ENCODE measurements at places on chromosomes 16 and 17.
A peak's percentile ranks its signal among the peaks of the same experiment; 100 is the strongest.

DNA sequence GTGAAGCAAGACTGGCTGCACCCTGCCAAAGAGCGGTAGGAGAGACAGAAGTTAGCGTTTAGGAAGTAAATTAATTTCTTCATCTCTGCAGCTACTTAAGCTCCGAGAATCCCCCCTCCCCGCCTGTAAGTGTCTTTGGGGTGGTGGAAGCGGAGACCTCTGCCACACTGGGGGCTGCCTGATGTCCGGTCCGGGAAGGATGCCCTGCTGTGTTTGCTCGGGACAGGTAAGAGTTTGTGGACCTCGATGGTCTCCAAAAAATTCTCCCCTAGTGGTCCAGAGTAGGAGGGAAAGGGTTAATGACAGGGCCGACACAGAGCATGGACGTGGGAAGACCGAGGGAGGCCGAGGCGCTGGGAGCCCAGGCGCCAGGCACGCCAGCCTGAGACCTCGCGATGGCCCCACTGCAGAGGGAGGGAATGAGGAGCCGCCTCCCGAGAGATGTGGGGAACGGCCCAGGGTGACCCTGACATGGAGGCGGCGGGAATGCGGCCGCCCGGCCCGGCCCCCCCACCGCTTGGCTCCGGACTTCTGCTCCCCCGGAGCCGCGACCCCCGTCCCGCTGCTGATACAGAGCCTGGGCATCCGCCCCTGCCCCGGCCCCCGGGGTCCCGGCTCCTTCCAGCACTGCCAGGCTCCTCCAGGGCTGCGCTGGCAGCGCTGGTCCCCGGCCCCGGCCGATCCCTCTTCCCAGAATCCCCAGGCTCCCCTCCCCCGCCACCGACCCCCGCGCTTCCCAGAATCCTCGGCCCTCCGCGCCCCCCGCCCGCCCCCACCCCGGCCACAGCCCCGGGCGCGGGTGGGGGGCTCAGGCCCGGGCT lies 680 bp downstream of the ZNF629 start:
- no peak for DNase-seq

GRCh38 chr16:10981697-10982216 lies 37.4 kb downstream of the CLEC16A start:
- peak; percentile 57 for DNase-seq

- no peak for DNase-seq
These were observed 370.0 kb downstream of the CDH11 start for GRCh38 chr16:64751906-64752305.

DNA sequence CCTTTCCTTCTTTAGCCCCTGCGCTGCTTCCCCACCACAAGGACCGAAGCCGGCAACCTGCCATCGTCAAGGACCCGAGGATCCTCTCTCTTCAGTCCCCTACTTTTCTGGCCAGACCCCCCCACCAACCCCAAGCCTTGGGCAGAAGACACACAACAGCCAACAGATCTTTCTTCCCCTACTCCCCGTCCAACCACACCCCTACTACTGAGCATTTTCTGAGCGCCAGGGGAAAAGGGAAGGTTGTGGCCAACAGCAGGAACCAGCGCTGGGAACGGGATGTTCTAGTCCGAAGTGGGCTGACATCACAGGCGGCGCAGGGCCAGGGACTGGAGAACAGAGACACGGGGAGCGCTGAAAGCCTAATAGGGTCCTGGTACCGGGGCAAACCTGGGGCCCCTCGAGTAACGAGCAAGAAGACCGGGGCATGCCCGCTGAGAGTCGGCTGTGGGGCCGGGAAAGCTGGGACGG lies 528 bp downstream of the PER1 start:
- no peak for DNase-seq

DNA sequence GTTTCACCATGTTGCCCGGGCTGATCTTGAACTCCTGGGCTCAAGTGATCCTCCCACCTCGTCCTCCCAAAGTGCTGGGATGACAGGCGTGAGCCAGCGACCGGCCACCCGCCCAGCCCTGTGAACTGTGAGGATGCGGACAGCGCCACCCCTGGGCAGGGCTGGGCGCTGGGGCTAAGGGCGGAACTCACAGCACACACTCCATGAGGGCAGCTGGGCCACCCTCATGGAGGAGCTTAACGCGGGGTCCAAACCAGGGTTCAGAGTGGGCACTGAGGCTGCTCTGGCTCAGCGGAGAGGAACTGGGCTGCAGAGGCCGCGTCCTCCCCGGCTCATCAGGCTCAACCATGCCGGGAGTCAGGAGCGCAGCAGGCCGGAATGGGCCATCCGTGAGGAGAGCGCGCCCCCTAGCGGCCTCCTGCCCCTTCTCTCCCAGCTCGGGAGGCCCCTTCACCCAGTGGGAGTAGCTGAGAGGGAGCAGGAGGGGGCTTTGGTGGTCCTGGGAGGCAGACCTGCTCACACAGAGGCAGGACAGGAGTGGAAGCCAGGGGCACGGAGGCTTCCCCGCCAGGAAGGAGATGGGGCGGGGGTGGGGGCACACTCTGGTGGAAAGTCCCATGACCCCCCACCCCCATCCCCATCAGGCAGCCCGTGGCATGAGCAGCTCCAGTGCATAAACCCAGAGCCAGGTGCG lies 13.8 kb downstream of the CORO7 start:
- DNase-seq, result peak; percentile 93

DNA sequence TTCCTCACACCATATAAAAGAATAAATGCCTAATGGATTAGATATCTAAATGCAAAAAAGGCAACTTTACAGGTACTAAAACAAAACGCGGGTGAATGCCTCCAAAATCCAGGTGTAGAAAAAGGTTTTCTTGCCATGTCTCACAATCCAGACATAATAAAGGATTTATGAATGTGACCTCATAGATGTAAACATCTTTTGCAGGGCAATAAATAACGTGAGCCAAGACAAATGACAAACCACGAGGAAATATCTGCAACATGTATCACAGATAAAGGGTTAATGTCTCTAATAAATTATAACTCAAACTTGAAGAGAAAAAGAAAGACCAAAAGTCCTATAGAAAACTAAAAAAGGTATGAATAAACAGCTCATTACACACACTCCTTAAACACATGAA lies 180.7 kb downstream of the PARN start:
- no peak for DNase-seq

GRCh38 chr16:20001856-20002707 lies 71.6 kb downstream of the GPR139 start:
- DNase-seq, result no peak

- DNase-seq, result no peak
These were observed 27.6 kb downstream of the PRKAR1A start for GRCh38 chr17:68539548-68540467.

DNA sequence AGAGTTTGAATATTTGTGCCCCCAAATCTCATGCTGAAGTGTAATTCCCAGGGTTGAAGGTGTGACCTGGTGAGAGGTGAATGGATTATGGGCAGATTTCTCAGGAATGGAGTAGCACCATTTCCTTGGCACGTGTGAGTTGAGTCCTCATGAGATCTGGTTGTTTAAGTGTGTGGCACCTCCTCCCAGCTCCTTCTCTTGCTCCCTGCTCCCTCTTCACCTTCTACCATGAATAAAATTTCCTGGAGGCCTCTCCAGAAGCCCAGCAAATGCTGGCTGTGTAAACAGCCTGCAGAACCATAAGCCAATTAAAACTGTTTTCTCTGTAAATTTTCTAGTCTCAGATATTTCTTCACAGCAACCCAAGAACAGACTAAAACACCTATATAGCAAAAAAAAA lies 12.6 kb upstream of the APOH start:
- DNase-seq, result no peak

DNA sequence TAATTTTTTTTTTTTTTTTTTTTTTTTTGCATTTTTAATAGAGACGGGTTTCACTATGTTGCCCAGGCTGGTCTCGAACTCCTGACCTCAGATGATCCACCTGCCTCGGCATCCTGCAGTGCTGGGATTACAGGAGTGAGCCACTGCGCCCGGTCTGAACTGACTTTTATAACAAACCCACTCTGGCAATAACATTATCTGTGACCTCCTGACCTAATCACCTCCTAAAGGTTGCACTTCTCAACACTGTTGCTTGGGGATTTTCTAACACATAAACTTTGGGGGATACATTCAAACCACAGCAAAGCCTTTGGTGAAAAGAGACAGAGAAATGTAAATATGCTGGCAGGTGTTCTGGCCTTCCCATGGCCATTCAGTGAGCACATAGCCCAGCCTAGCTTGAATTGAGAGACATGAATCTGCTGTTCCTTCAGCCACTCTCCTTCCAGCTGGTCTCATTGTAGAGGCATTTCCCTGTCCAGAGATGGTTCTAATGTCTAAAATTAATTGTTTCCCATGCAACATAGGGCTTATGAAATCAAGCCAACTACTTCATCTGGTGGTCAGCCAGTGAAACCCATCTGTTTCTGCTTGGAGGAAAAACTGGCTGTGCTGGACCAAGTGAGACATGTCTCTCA lies 28.3 kb downstream of the LYRM1 start:
- DNase-seq, result peak; percentile 32

GRCh38 chr17:34579979-34580684 lies 750 bp downstream of the TMEM132E start:
- DNase-seq, result peak; percentile 59

DNA sequence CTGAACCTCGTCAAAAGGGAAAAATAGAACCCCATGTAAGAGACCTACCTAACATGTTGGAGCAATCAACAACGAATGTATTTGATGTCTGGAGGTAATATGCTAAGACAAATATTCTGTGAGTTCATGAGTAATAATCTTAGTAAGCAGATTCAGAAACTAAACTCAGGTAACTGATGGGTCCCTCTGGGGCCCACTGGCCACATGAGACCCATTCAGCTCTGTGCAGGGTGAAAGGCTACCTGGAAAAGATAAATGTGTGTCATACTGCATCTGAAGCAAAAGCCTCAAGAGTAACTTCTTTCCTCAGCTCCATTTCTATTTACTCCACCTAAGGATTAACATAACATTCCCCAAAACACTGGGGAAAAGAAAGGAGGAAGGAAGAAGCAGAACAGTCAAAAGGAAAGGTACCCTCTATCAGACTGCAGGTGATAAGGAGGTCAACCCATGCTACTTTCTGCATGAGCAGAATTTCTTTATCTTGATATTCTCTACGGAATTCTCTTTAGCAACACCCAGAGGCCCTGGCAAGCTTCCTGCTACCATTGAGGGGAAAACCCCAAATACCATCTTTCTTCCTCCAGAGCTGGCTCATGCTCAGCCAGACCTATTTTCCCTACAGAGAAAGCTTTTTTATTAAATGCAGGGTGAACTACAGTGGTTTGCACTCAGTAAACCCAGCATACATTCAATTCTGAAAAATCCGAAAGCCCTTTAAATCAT lies 37.7 kb upstream of the ABCA6 start:
- DNase-seq, result no peak

GRCh38 chr17:47995241-47995935 lies 24.5 kb downstream of the CDK5RAP3 start:
- DNase-seq, result no peak
